KBM-7 (cell line): ENCODE measurements at places on chromosomes 6 and 20.
A peak's percentile ranks its signal among the peaks of the same experiment; 100 is the strongest.

GRCh38 chr6:11535801-11536230, 1.7 kb upstream of the TMEM170B start:
- peak; percentile 35 for DNase-seq

DNA sequence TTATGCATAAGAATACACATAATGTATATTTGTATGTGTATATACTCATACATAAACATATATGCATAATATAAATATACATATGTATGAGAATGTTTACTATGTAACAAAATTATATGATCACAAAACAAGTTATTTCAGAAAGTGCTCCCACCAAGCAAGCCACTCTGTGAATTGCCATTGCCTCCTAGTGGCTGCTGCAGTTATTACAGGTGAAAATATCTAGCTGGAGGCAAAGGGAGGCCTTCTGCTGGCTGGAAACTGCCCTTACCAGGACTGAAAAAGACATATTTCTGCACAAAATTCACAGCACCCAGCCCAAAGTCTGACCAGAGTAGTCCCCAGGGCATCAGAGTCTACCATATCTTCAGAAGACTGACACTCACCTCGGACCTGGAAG, 14.4 kb upstream of the ADAM33 start:
- DNase-seq, result peak; percentile 37

GRCh38 chr6:45654673-45655072, 276.9 kb upstream of the SUPT3H start:
- DNase-seq, result no peak

DNA sequence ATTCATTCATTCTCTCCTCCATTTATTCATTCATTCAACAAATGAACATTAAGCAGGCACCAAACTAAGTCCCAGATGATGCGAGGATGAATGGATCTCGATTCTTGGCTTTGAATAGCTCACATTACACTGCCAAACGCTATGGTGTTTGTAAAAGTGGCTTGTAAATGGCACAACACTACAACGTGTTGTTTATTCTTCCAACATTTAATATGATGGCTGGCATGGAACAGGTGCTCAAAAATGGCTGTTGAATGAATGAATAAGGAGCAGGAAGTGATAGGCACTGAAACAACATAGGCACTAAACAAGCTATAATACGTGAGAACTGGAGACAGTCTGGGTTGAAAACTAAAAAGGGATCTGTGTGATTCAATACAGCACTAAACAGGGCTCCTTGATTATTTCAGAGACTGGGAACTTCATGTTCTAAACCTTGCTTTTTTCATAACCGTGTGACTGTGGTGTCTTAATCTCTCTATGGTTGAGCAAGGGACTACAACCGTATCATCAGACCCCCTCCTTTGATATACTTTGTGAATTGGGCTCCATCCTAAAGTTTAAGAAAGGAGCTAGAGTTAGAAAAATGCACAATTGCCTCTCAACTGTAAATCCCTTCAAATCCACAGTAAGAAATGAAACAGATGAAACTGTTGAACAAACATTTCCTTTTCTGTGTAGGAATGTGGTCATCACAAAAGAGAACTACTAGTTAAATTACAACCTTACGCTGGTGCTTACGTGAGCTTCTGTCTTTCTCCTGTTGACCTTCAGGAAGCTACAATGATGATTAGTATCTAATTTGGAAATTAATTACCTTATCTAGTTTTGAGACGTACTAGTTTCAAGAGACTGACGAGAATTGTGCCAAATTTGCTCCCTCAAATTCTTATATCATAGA, 16.9 kb upstream of the SLC16A10 start:
- no peak for DNase-seq

DNA sequence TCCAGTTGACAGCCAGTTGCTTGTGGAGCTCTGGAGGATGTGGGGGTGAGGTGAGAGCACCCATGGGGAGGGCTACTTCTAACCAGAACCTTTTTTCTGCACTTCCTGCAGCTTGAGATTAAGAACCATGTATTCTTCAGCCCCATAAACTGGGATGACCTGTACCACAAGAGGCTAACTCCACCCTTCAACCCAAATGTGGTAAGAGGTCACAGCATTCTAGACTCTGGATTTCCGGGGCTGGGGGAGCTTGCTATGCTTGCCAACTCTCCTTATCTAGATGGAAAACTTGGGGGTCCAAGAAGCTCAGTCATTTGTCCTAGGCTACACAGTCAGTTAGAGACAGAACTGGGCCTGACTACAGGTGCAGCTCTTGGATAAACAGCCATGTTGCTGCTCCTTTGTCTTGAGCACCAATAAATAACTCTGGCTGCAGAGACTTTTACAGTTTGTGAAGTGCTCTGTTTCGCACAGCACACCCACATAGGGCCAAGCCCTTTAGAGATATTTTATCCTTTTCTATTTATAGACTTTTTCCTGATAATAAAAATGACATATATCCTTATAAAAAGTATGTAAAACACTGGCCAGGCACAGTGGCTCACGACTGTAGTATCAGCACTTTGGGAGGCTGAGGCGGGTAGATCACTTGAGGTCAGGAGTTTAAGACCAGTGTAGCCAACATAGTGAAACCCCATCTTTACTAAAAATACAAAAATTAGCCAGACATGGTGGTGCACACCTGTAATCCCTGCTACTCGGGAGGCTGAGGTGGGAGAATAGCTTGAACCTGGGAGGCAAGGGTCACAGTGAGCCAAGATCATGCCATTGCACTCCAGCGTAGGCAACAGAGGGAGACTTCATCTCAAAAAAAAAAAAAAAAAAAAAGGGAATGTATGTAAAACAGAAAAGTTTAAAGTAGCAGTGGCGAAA, 10.6 kb upstream of the IFT52 start:
- DNase-seq, result no peak

- DNase-seq, result no peak
Measured at GRCh38 chr6:103522045-103522444, 1337.7 kb downstream of the HACE1 start.

- DNase-seq, result no peak
Measured at GRCh38 chr20:54355631-54356280, 119.6 kb upstream of the DOK5 start.

- DNase-seq, result no peak
Measured at GRCh38 chr6:36432151-36432671, 10.4 kb downstream of the PXT1 start.

GRCh38 chr20:40046703-40047102, 642.3 kb downstream of the MAFB start:
- DNase-seq, result no peak

DNA sequence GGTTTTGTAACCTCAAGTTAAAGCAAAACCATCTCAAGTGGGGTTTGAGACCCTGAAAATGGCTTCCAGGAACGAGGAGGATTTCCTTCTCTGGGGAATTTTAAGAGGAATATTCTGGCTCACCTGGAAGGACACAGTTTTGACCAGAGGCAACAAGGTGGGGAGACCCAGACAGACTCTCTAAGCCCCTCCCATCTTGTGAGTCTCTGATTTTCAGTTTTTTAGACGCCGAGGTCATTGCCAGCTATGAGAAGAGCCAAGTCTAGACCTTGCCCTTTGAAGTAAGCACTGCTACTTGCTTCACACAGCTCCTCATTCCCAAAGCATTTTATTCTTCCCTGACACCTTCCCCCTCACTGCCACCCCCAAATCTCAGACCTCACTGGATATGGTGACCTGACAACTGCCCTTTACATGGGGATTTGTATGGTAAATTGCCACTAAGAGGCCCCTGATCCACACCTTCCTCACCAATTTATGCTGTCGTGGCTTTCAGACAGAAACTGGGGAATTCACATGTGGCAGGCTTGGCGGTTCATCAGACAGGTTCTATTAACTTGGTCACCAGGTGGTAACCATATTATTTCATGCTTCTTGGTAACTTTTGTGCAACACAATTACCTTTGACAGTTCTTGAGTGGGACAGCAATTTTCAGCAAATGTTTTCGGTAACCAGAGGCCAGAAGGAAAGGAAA, 116.2 kb downstream of the ISM1 start:
- no peak for DNase-seq

- no peak for DNase-seq
Measured at GRCh38 chr6:113121571-113121970, 735.6 kb upstream of the MARCKS start.

DNA sequence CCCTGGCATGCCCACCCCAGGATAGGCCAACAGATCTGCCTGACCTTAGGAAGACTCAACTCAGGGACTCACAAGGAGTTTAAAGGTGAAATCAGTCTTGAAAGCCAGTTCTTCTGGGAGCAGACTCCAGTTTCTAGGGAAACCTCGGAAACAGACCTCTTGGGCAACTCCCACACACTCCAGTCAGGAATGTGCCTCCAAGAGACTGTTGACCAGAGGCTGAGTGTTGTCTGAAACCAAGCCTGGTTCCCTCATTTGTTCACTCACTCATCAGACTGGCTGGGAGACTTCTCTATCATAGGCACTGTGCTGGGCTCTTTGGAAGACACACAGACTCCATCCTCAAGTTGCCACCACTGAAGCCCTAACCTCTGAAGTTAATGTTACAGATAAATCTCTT, 1.8 kb downstream of the TREM1 start:
- no peak for DNase-seq

DNA sequence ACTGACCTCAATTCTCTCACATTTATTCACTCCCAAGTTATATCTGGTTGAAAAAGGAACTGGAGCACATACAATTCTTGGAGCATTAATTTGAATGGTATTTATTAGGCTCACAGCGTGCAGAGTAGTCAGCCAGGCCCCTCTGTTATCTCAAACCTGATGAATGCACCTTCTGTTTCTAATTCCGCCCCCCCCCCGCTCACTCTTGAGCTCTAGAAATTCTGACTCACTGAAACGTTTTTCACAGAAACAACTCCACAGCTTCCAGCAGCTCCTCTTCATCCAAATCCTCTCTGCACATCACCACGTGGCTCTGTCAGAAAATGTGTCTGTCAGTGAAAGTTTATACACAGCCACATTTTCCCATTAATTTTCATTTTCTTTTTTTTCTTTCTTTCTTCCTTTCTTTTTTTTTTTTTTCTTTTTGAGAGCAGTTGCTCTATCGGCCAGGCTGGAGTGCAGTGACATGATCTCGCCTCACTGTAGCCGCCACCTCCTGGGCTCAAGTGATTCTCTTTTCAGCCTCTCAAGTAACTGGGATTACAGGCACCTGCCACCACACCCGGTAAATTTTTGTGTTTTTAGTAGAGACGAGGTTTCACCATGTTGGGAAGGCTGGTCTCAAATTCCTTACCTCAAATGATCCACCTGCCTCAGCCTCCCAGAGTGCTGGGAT, 109.4 kb downstream of the TBXT start:
- DNase-seq, result no peak

- DNase-seq, result no peak
Measured at GRCh38 chr6:54135665-54136369, 24.6 kb downstream of the MLIP start.

GRCh38 chr6:119533603-119534279, 184.2 kb upstream of the MAN1A1 start:
- no peak for DNase-seq

GRCh38 chr6:155062866-155063341, 67.8 kb downstream of the TIAM2 start:
- no peak for DNase-seq

DNA sequence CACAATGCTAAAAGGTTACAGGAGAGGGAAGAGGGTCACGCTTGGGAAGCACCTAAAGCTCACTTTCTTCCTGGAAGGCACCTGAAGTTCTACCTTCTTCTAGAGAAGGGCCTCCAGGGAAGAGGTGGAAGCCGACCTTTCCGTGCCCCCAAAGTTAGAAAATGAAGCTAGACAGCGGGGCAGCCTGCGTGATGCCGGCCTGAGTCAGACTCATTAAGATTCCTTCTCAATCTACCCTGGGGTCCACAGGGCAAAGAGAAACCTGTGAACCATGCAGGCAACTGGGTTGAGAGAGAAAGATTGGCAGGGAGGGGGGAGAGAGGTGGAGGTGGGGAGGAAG, 54.8 kb upstream of the CCDC167 start:
- DNase-seq, result no peak

DNA sequence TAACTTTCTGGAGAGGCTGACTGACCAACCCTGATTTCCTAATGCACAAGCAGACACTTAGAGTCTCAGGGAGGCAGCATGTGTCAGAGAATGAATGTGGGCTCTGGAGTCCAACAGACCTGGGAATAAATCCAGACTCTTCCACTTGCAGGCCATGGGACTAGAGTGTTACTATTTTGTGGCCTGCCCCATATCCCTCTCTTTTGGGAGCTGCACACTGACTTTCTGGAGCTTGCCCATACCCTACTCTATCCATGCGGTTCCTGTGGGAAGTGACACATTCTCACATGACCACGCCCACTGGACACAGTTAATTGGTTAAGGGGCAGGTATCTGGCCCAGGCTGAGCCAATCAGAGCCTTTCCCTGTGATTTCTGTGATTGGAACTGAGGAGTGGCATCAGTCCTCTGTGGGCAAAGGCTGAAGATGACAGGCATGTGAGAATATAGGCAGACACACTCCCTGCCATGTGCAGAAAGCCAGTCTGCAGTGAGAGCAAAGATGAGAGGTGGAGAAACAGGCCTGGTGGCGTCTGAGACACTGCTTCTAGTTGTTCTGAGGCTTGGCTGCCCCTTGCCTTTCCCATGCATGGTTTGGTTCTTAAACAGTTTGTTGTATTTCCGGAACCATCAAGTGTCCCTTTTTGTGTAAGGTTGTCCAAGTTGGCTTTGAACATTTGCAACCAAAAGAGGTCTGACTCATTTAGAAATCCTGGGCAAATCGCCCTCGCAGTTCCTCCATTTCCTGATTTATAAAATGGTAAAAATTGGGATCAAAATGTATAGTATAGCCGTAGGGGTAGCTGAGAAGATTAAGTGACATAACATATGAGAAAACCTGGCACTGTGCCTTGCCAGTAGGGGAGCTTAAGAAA, 125.6 kb downstream of the CDC5L start:
- no peak for DNase-seq
